ENCODE measurements at places on chromosomes 7 and 10.

DNA sequence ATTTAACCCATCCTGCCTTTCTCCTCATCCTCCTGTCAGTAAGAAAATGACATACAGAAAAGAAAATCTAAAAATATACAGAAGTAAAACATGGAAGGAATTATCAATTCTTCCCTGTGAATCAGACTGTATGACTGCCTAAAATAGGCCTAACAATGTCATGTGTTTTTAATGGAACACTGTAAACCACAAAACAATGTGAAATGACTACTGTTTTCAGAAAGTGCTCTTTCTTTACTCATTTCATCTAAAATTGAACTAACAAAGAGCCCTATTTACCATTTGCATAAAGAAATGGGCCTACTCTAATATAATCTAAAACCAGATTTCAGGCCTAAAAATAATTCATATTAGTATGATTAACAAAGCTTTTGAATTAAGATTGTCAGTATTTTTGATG, 35.7 kb downstream of the SEMA3E start:
- DNase-seq, result no peak

DNA sequence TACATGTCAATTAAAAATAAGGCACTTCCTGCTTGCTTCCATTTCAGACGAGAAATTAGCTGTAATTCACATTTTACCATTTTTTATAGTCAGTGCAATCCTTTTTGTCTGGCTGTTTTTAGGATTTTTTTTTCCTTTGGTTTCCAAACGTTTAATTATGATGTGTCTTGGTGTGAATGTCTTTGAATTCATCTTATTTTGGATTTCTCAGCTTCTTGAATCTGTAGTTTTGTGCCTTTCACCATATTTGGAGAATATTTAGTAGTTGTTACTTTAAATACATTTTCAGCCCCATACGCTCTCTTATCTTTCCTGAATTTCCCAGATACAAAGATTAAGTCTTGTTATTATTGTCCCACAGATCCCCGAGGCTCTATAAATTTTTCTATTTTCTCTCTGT, 2.4 kb upstream of the SCART1 start:
- DNase-seq, result no peak

DNA sequence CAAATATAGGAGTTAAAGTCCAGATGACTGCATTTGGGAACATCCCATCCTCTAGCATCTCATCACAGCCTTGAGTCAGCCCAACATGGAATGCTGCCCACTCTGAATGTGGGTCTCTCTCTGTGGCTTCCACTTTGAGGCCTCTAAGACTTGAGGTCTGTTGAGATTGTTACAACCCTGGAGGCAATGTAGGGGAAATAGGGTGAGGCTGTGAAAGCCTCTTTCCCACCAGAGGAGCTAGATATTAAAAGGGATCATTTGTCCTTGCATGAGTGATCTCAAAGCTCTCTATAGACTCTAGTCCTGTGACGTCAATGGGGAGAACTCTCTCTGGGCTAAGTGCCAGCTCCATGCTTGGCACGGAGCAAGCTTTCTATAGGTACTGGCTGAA, 6.4 kb upstream of the GOLGA7B start:
- DNase-seq, result no peak

DNA sequence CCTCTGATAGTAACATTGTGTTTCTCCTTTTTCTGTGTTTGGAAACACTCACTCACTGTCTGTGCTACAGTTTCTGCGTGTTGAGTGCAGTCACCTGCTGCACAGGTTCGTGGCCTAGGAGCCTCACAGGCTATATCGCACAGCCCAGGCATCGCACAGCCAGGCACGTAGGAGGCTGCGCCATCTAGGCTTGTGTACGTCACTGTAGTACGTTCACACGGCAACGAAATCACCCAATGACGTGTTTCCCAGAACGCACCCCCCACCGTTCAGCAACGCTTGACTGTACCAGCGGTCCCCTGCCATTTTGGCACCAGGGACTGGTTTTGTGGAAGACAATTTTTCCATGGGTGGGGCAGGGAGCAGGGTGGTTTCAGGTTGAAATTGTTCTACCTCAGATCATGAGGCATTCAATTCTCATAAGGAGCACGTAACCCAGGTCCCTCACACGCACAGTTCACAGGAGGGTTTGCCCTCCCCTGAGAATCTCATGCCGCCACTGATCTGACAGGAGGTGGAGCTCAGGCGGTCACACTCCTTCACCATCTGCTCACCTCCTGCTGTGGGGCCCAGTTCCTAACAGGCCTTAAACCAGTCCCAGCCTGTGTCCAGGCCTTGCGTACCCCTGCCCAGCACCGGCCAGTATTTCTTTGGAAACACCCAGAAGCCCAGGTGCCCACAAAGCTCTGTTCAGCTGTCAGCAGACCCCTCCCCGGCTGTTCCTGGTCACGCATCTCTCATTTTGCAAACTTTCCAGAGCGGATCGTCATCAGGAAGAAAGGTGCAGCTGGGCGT, 23.2 kb upstream of the PRKAR1B start:
- no peak for DNase-seq

GRCh38 chr7:65430344-65431186, 56.9 kb downstream of the ZNF92 start:
- DNase-seq, result no peak

DNA sequence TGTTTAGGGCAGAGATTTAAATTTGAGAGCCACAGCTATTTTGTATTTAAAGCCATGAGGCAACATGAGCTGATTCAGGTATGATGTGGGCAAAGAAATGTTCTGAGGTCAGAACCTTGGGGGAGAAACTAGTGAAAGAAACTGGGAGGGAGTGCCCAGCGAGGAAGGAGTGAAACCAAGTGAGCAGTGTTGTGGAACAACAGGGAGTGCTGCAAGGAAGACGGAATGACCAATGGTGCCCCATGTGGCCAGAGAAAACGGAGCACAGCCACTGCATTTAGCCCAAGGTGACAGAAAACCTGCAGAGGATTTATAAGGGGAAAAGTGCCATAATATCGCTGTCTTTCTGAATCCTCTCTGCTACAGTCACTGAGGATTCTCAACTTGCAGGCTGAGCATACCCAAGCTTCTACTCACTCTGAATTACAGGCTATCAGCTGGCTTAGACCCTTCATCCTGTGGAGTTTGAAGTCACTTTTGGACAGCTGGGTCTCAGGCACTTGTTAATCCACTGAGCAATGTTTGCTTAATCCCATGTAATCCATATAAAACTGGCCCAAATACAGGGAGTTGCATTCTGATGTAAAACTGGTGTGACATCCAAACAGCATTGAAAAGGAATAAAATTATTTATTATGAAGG, 777.3 kb downstream of the CCSER2 start:
- no peak for DNase-seq

GRCh38 chr7:151727579-151728285, 149.2 kb downstream of the PRKAG2 start:
- DNase-seq, result no peak

GRCh38 chr10:14543046-14543903, 212.6 kb upstream of the FRMD4A start:
- DNase-seq, result no peak

DNA sequence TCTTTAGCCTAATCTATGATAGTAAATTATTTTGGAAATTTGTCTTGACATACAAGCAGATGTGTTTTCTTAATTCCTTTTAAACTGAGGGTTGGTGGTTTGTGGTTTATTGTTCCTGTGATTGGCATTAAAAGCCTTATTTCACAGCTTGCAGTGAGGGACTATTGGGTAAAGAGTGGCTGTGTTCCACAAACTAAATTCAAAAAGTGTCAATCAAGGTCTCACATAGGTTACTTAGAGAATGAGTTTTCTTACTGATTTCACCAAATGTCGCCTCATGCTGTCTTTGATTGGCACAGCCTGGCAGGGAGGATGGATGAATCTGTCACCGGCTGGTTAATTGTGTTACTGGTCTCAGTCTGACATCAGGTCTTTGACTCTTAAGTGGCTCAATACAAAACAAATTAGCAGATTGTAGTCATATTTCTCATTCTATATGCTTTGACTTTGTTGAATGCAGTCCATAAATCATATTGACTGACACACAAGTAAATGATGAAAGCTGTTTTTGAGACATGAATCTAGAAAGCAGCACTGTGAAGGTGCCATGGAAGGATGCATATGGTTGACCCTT, 66.8 kb upstream of the CYP26C1 start:
- no peak for DNase-seq

DNA sequence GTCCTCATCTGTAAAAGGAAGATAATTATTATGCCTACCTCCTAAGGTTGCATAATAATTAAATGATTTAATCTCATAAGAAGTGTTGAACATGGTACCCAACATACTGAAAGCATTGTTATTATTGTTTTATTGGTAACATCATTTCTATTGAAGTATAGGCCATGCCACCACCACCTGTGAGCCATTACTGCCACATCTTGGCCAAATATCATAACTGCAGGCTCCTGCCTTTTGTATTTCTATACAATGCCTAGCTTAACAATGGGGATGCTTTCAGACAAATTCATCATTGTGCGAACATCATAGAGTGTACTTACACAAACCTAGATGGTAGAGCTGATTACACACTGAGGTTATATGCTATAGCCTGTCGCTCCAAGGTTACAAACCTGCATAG, 61.1 kb upstream of the NPSR1 start:
- DNase-seq, result no peak

DNA sequence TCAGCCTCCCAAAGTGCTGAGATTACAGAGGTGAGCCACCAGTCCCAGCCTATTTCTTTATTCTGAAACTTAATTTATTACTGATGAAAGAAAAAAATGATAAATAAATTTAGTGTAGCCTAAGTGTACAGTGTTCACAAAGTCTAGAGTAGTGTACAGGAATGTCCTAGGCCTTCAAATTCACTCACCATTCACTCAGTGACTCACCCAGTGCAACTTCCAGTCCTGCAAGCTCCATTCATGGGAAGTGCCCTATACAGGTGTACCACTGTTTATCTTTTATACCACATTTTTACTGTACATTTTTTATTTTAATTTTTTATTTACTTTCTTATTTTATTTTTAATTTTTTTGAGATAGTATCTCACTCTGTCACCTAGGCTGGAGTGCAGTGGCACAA, 12.2 kb downstream of the MRLN start:
- DNase-seq, result no peak

DNA sequence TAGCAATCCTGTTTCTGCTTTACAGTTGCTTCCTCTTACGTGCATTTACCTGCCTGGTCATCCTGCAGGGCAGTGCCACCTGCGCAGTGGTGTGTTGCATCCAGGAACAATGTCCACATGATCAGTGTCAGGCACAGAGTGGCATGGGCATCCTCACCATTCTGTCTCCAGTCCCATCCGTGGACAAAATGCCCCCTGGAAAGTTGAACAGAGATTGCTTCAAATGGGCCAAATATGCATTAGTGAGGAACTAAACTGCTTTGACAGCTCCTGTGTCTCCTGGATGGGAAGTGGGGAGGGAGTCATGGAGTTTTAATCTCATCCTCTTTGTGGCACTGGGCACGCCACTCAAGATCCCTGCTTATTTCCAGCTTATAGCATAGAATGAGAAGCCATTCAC, 151.8 kb downstream of the DPP6 start:
- DNase-seq, result no peak

DNA sequence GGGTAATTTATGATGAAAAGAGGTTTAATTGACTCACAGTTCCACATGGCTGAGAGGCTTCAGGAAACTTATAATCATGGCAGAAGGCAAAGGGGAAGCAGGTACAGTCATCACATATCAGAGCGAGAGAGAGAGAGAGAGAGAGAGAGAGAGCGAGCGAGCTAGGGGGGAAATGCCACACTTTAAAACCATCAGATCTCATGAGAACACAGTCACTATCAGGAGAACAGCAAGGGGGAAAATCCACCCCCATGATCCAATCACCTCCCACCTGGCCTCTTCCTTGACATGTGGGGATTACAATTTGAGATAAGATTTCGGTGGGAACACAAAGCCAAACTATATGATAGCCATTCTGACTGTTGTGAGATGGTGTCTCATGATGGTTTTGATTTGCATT, 576.3 kb downstream of the GFRA1 start:
- no peak for DNase-seq

GRCh38 chr10:79012567-79012966, 56.2 kb upstream of the ZMIZ1 start:
- no peak for DNase-seq

DNA sequence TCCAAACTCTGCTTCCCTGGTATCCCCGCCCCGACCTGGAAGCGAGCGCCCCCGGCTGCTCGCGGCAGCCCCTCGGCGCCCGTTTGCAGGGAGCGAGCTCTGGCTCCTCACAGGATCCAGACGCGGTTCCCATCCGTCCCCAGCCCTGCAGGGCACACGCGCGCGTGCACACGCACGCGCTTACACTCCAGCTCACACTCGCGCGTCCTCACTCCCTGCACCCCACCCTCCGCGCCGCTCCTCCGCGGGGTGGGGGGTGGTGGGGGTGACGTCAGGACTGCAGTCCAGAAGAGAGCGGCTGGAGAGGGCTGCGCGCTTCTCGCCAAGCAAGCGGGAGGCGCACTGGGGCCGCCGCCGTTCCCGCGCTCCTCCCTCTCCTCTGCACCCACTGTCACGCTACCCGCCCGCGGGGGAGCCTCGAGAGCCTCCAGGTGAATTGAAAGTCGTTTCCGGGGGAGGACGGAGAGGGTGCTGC, 255.6 kb downstream of the OTUD1 start:
- DNase-seq, result no peak

DNA sequence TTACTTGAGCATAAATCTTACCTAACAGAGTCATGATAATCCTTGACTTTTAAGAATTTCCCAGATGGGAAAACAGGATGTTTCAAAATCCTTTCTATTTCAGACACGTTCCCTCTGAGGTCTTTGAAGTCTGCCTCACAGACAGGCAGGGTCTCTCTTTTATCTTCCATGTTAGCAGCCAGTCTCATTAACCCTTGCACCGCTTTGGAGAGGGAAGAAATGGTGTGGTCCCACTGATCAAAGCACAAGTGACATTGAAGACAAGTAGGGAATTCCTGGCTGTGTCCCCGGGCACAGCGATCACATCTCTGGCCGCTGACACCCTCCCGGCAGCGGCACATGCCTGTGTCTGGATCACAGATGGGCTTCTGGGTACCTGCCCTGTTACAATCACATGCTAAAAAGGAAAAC, 52.7 kb upstream of the LAMB1 start:
- no peak for DNase-seq

DNA sequence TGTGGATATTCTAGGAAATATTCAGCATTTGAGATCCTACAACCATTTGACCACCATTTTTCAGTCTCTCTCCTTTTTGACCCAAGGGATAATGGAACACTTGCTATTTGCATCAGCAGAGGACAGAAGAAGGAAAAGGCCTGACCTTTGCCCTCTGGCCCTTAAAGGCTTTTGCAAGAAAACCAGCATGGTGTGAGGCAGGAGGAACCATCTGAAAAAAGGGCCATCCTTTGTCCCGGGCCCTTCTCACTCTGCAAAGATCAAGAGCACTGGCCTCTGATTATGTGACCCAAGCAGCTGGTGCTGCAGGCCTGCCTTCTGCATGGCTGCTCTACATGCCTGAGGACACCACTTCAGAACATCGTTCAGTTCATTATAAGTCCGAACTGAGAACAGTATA, 133.3 kb upstream of the STK17A start:
- no peak for DNase-seq

Measured in NCI-H1048 (cell line).